ENCODE measurements at places on chromosomes 6 and 20. TPM values are rescaled to one million over a fixed set of nuclear protein-coding genes. Genes with fewer than 3 reads are reported as not detected.

DNA sequence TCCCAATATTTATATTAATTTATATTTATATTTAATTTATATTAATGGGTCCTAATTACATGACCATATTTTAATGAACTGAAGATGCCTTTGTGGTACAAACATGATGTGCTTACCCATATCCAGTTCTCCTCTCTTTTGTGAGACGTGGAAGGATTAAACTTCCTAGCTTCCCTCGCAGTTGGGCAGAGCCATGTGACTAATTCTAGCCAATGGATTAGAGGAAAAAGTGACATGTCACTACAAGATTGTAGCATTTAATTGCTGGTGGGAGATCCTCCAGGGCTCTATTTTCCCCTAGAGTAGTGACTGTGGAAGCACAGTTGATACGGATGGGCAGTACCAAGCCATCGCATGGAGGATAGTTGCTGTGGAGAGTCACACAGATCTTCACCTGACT lies 4.8 kb upstream of the SOBP start:
- H3K36me3 ChIP-seq = no peaks in the 10 kb centered on the region
- peaks cover 8% of the 10 kb centered on the region for H3K4me1 ChIP-seq
- DNase-seq = no peak
- peaks cover 63% of the 10 kb centered on the region for H3K27me3 ChIP-seq
- no peak overlapping the region for H3K4me3 ChIP-seq

DNA sequence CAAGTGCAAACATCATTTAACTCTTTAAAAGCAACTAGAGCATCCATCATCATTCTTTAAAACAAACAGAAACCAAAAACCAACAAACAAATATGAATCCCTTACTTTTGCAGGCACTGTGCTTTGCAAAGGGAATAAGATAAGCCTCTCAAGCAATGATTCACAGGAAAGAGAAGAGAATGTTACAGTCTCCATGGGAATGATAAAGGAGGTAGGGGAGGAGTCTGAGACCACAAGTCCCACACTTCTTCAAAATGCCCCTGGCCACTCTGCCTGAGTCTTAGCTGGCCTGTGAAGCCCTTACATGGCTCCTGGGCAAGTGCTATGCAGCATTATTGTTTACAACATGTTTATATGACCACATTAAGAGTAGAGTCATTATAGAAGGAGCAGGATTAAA lies 257.7 kb upstream of the MARCKS start:
- no peak overlapping the region for H3K4me3 ChIP-seq
- no peaks in the 10 kb centered on the region for H3K4me1 ChIP-seq
- no peak overlapping the region for H3K27ac ChIP-seq
- DNase-seq = no peak

Gene CCM2L
- not detected for total RNA-seq

DNA sequence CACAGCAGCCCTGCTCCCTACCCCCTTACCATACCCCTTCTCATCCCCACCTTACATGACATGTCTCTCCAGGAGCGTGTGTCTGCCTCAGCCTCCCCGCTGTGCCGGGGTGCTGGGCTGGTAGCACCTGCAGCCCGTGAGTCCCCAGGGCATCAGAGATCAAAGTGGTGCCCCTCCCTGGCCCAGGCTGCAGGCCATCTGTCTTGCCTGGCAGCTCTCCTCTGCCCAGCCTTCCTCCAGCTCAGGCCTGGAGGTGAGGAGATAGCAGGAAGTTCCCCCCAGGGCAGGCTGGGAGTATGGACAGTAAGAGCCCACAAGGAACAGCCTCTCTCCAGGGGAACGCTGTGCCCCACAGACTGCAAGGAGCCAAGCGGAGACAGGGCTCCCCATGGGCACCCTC lies 35.3 kb downstream of the GRM4 start:
- no peak overlapping the region for H3K4me3 ChIP-seq
- peaks cover 4% of the 10 kb centered on the region for H3K27me3 ChIP-seq
- H3K36me3 ChIP-seq = no peaks in the 10 kb centered on the region
- H3K4me1 ChIP-seq = no peaks in the 10 kb centered on the region
- no peak for DNase-seq
- no peak overlapping the region for H3K27ac ChIP-seq

Gene SOD2
- 72.1 TPM for total RNA-seq

DNA sequence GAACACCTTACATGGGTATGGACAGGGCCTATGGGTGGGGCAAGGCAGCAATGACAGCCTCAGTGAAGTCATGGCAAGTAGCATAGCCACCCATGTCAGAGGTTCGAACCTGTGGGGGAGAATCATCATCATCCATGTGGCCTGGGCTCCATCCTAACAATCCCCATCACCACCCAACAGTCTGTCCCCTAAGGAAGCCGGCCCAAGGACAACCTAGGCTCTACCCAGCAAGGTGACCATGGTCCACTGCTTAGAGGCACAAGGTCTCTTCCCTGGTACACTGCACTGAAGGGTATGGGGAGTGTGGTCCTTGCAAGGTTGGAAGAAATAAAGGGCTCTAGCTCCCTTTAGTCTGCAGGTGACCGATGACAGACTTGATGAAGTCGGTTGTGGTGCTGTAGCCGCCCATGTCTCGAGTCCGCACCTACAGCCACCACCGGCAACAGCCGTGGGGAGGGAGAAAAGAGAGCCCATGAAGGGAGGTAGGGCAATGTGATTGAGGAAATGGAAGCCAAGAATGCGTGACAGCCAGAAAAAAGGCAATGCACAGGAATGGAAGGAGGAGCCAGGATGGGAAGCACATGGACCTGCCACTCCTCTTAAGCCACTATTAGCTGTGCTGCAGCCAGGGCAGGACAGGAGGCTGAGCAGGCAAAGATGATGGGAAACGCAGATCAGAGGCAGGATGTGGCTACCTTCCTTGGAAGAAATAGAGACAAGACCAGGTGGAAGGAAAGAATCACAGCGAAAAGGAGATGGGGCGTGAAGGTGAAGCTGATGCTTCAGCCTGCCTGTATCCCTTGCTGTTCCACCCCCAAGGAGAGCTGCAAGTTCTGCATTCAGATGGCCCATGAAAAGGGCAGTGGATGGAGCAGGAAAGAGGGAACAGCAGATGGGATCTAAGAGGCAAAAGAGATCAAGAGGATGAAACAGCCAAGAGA lies 5.3 kb downstream of the IDH3B start:
- peaks cover 51% of the 10 kb centered on the region for H3K36me3 ChIP-seq
- DNase-seq = no peak
- no peaks in the 10 kb centered on the region for H3K27me3 ChIP-seq
- peak overlapping the region; percentile 66 for H3K27ac ChIP-seq

GRCh38 chr6:44858998-44859397 lies 469.1 kb upstream of the RUNX2 start:
- no peak for DNase-seq
- H3K4me1 ChIP-seq = peaks cover 5% of the 10 kb centered on the region
- H3K27ac ChIP-seq = no peak overlapping the region
- H3K4me3 ChIP-seq = no peak overlapping the region
- H3K27me3 ChIP-seq = no peaks in the 10 kb centered on the region

Gene ZC3H12D
- 25.5 TPM for total RNA-seq

GRCh38 chr6:28282926-28283325 lies 1.6 kb downstream of the PGBD1 start:
- DNase-seq = no peak
- H3K36me3 ChIP-seq = peaks cover 16% of the 10 kb centered on the region
- H3K4me3 ChIP-seq = no peak overlapping the region

DNA sequence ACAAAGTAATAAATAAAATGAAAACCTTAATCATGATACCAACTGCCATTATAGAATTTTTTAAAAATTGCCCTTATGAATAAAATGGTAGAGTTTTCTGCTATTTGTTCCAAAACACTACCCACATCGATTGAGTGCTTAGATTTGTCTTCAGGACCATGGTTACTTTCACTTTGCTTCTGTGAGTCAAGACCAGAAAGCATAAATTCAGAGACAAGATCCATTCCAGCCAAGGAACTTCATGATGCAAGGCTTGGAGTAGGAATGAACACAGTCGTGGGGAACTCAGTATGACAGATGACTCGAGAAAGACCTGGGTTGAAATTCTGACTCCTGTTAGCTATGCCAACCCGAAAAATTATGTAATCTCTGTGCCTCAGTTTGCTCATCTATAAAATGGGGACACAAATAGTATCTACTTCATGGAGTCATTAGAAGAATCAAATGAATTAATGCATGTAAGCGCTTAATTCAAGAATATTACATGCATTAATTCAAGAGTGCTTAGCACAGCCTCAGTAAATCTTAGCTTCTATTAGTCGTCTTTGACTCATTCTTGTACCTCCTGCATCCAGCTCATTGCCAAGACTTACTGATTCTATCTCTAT lies 72.5 kb upstream of the MYLIP start:
- no peak overlapping the region for H3K27ac ChIP-seq
- no peaks in the 10 kb centered on the region for H3K27me3 ChIP-seq
- no peak overlapping the region for H3K4me3 ChIP-seq
- no peak for DNase-seq
- H3K4me1 ChIP-seq = peaks cover 2% of the 10 kb centered on the region

- H3K4me1 ChIP-seq = peaks cover 17% of the 10 kb centered on the region
- peaks cover 12% of the 10 kb centered on the region for H3K36me3 ChIP-seq
- peak overlapping the region; percentile 94 for H3K4me3 ChIP-seq
- no peak for DNase-seq
- H3K27ac ChIP-seq = no peak overlapping the region
- H3K27me3 ChIP-seq = peaks cover 28% of the 10 kb centered on the region
These were observed 694 bp upstream of the FAM120B start for GRCh38 chr6:170305805-170306323.

DNA sequence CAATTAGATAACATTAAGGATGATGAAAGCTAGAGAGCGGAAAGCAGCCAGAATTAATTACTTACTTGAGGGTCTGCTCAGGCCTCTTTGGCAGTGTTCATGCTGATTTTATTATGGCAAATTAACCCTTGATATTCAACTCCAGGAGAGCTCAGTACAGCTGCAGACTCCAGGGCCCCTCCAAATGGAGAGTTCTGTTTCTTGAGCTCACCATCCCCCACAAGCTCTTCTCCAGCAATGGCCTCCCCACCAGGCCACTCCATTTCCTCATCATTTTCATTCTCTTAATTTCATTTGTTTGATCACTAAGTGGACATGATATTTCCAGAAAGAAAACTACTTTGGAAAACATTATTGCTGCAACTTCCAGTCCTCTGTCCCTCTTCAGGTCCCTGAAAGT lies 513.3 kb upstream of the NOX3 start:
- H3K36me3 ChIP-seq = peaks cover 2% of the 10 kb centered on the region
- H3K27ac ChIP-seq = no peak overlapping the region
- peaks cover 12% of the 10 kb centered on the region for H3K4me1 ChIP-seq
- DNase-seq = no peak
- H3K27me3 ChIP-seq = no peaks in the 10 kb centered on the region

Gene FILIP1
- not detected for total RNA-seq

- H3K27ac ChIP-seq = peak overlapping the region; percentile 94
- peaks cover 6% of the 10 kb centered on the region for H3K36me3 ChIP-seq
- H3K27me3 ChIP-seq = no peaks in the 10 kb centered on the region
- DNase-seq = peak; percentile 71
These were observed 45.1 kb downstream of the NOL4L start for GRCh38 chr20:32539817-32540675.

DNA sequence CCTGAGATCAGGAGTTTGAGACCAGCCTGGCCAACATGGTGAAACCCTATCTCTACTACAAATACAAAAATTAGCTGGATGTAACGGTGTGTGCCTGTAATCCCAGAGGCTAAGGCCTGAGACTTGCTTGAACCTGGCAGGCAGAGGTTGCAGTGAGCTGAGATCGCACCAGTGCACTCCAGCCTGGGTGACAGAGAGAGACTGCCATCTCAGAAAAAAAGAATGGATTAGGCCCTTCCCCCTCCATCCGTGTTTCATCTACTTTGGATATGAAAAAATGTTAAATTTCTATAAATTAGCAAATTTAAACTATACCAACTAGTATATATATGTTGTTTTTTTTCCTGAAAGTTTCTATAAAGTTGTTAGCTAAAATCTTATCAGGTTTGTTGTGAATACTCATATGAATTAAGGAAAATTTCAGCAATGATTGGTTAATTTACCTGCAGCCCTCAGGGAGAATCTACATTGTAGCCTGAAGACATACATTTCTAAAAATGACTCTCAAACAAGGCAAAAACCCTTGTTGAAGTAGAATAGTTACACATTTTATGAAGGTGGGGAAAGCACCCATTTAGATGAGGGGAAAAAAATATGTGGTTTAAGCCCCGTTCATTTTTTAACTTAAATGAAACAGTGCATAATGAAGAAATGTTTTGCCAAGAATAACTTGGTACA lies 120.9 kb downstream of the TIAM2 start:
- no peaks in the 10 kb centered on the region for H3K4me1 ChIP-seq
- H3K36me3 ChIP-seq = no peaks in the 10 kb centered on the region
- no peak overlapping the region for H3K4me3 ChIP-seq

Data from activated naive CD8-positive, alpha-beta T cell treated with anti-CD3 and anti-CD28 coated beads, Interleukin-2, amount 10 ng/mL, durations not matched to agents 7 days and 5 days (primary cell).